ENCODE measurements at places on chromosomes 3 and 15. TPM values are rescaled to one million over a fixed set of nuclear protein-coding genes. Genes with fewer than 3 reads are reported as not detected.

TSC22D2 gene
- total RNA-seq = 20.6 TPM

SENP8 gene
- total RNA-seq = 1.5 TPM

NAALADL2 gene
- total RNA-seq = 0.33 TPM

LTF gene
- not detected for total RNA-seq

Measured in activated T-cell treated with anti-CD3 and anti-CD28 coated beads, Interleukin-2, amount 50 U/mL, for 4 hours (primary cell).